ENCODE measurements at places on chromosomes 2 and 18.

GRCh38 chr2:9288681-9289338 is 82.2 kb downstream of the ASAP2 start:
- peak; percentile 59 for DNase-seq

DNA sequence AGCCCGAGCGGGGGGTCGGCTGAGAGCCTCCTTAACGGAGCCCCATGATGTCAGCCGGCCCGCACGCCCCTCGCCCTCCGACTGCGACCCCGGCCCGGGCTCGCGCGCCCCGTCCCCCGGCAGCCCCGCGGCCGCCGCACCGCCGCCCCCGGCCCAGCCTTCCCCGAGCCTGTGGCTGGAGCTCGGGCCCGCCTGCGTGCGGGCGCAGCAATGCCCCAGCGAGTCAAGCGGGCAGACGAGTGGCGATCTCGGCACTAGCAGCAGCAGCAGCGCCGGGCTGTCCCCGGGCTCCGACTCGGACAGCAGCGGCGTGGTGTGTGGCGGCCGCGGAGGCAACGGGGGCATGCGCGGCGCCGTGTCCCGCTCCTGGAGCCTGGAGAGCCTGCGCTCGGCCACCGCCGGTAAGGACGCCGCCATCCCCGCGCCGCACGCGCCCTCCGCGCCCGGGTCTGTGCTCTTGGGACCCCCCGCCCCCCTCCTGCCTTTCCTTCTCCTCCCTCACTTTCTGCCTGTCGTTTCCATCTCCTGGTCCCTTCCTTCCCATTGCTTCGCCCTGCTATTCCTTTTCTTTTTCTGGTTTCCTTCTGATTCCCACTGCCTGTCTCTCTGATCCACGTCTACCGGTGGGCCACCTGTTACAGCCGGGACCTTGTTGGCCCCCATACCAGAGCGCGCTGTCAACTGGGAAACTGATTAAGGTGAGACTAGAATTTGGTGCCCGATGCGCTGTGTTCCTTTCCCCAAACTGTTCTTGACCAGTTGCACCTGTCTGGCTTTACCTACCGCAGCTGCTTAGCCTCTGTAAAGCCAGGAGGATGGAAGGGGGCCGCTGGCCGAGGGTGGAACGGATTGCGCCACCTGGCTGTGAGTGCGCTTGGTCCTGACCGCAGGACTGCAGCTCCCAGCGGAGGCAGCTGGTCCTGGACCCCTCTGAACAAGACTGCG is 127.4 kb downstream of the ARHGEF4 start:
- no peak for DNase-seq

DNA sequence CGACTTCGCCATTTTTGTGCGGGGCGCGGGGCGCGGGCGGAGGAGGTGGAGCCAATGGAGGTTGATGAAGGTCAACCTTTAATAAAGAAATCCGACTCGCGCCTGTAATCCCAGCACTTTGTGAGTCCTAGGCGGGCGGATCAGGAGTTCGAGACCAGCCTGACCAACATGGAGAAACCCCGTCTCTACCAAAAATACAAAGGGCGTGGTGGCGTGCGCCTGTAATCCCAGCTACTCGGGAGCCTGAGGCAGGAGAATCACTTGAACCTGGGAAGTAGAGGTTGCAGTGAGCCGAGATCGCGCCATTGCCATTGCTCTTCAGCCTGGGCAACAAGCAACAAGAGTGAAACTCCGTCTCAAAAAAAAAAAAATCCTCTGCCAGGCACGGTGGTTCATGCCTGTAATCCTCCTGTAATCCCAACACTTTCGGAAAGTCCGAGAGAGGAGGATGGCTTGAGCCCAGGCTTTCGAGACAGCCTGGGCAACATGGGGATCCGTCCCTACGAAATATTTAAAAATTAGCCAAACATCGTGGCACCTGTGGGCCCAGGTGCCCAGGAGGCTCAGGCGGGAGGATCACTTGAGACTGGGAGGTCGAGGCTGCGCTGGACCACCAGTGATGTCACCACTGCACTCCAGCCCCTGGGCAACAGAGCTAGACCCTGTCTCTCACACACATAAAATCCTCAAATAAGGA is 493 bp upstream of the PREB start:
- DNase-seq, result no peak

- no peak for DNase-seq
Observed at GRCh38 chr2:117523267-117523666, 291.2 kb upstream of the DDX18 start.

DNA sequence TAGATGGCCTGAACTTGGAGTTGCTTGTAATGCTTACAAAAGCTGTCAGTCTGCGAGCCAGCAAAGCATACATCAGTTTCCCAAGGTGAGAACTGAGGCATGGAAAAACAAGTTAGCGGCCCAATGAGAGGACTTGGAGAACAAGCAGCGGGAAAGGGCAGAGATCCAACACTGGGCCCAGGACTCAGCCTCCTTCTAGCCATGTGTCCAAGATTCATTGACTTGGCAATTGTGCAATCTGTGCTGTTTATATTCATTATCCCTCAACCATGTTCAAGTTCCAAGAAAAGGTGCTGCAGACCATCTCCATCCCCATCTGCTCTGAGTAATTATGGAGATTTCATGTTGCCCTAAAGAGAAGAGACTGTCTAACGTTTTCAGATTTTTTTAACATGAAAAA is 187.4 kb downstream of the ALK start:
- DNase-seq, result no peak

- no peak for DNase-seq
Observed at GRCh38 chr2:164023896-164024295, 288.1 kb upstream of the FIGN start.

GRCh38 chr2:220241423-220241822 is 614.0 kb downstream of the SLC4A3 start:
- no peak for DNase-seq

DNA sequence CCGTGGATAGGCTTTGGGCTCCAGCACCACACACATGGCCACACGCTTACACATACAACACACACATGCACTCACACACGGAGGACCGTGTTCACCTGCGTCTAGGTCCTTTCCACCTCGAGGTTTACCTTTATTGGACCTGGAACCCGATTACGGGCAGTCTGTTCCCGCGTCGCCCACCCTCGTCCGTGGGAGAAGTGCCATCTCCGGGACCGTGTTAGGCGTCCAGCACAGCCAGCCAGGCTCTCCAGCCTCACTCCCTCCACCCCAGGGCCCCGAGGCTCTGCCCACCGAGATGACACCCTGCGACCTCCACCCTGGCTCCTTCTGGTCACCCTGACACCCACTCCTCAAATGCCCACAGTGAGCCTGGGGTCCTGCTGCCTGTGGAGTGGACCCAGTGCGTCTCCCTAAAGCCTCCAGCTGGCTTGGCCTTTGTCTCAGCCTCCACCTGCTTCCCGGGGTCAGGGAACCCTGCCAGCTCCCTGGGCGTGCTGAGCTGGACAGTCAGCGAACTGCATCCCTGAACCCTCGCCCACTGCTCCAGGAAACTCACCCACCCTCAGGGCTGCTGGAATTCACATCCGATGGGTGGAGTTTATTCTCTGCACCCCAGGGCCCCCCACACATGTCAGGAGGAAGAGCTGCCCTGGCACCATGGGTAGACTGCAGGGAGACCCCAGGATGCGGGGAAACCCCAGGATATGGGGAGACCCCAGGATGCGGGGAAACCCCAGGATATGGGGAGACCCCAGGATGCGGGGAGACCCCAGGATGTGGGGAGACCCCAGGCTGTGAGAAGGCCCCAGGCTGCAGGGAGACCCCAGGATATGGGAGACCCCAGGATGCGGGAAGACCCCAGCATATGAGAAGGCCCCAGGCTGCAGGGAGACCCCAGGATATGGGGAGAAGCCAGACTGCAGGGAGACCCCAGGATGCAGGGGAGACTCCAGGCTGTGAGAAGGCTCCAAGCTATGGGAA is 33.0 kb downstream of the ADI1 start:
- DNase-seq, result no peak

DNA sequence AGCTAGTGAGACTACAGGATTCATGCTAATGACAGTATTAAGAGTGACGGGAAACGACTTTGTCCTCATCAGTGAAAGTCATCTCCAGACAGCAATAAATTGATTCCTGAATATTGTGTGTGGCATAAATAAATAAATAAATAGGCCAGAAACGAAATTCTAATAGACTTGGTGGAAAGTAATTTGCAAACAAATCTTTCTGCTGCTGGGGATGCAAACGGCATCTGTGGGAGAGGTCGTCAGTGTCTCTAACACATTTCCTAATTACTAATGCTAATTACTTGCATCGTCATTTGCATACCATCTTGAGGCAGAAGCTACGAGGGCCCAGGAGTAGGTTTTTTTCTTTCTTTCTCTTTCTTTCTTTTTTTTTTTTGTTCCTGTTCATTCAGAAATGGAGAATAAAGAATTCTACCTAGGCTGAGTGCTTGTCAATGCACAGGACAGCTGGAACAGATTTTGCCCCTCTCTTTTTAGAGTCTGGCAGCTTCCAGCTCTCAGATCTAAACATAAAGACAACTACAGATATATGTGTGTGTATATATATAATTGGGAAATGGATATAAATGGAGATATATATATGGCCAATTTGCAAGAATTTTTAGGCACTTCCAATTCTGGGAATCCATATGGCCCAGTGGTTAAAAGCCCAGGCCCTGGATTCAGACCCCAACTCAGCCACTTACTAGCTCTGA is 75.1 kb downstream of the SPP2 start:
- DNase-seq, result no peak

DNA sequence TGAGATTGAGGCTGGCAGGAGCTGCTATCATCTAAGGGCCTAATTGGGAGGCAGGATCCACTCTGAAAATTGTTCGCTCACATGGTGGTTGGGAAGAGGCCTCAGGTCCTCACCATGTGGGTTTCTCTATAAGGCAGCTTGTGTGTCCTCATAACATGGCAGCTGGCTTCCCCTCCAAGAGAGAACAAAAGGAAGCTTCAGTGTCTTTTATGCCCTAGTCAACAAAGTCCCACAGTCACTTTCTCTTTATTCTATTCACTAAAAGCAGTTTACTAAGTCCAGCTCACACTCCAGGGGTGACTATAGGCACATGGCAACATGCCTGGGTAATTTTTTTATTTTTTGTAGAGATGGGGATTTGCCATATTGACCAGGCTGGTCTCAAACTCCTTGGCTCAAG is 5.8 kb upstream of the ITGAV start:
- DNase-seq, result no peak

- no peak for DNase-seq
Observed at GRCh38 chr2:143529118-143529720, 400.0 kb downstream of the ARHGAP15 start.

DNA sequence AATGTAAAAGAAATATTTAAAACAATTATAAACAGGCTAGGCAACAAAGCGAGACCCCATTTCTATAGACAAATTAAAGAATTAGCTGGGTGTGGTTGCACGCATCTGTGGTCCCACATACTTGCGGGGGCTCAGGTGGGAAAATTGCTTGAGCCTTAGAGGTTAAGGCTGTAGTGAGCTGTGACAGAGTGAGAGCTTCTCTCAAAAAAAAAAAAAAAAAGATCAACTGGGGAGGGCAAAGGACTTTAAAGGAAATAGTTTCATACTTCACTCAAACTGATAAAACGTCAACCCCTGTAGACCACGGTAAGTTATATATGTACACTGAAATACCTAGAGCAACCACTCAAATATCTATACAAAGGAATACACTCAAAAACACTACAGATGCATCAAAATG is 37.5 kb downstream of the MGAT4A start:
- DNase-seq, result no peak

DNA sequence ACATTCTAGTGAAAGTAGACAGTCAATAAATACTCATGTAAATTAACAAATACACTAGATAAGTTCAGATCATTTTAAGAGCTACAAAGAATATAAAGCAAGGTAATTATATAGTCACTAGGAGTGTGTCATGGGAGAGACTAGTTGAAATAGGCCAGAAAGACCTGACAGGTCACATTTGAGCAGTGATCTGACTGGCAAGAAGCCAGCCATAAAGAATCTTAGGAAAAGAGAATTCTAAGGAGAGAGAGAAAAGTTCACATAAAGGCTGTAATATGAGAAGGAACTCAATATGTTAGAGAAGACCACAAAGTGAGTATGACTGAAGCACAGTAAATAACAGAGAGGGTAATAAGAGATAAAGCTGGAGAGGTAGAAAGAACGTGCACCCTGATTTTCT is 31.2 kb downstream of the VSNL1 start:
- DNase-seq, result no peak

DNA sequence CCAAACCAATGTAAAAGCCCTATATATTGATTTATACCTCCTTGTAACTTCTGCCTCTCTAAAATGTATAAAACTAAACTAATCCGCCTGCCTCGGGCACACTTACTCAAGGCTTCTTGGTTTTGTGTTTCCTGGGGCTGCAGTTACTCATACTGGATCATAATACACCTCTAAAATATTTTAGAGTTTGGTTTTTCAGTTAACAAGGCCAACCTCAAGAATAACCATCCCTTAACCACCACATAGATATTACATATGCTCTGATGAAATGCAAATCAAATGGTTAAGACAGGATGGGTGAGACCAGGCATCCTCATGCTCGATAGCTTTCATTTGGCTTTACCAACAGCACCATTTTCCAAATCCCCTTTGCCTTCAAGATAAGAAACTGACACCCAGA is 46.4 kb downstream of the UXS1 start:
- DNase-seq, result no peak

- peak; percentile 10 for DNase-seq
Observed at GRCh38 chr2:191374366-191374765, 129.2 kb downstream of the MYO1B start.

DNA sequence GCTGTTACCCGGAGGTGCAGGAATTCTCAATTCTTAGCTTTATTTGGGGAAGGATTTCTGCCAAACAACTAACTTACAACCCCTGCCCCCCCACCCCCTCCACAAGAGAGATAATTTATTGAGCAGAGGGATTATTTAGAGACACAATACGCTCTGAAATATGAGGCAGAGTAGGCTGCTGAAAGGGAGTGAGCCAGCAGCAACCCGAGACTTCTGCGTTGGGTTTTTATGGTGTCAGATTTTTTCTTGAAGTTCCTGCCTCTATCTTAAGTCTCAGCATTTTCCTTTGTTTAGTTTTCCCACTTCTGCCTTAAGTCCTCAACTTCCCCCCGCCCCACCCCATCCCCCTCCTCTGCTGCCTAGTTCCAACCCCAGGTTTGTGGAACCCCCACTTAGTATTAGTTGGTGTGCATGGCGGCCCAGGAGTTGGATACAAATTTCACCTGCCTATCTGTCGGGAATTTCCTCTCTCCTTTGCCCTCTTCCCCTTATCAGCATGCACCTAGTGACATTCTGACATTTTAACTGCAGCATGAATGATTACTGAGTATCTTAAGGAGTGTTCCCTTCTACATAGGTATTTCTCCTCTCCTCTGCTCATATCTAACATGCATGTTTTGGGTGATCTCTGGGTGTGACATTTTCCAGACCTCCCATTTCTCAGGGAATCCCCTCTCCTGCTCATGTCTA is 1635.9 kb upstream of the LRRTM1 start:
- DNase-seq, result no peak

DNA sequence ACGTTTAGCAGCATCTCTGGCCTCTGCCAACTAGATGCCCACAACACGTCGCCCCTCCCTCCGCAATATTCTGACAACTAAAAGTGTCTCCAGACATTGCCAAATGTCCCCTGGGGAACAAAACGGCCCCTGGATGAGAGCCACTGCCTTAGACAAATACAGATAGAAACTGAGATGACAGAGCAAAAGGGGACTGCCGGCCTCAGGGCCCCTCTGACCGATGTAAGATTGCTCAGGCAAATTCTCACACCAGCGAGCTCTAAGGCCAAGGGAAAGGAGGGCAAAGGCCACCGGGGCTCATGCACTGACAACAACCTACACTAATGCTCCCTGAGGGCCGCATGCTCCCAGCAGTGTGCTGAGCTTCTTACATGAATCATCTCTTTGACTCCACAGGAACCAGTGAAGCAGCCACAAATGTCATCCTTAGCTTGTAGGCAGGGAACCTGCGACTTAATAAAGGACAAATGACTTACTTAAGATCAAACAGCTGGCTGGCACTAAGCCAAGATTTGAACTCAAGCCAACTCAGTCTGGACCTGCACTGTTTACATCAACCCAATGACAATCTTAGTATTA is 228.5 kb downstream of the TTC32 start:
- DNase-seq, result peak; percentile 46
